Heart right ventricle (tissue), 16 donors: ENCODE measurements at places on chromosomes 13 and 19.

GRCh38 chr19:55471266-55471665, 5.2 kb upstream of the ZNF628 start:
- no peak for DNase-seq

- DNase-seq = no peak
Measured at GRCh38 chr13:44311011-44311780, 62.4 kb upstream of the SERP2 start.

GRCh38 chr19:45087531-45087930, 5.4 kb upstream of the PPP1R37 start:
- DNase-seq = no peak

GRCh38 chr13:53013113-53013512, 15.5 kb upstream of the OLFM4 start:
- DNase-seq = no peak

- no peak for DNase-seq
Measured at GRCh38 chr19:38475176-38475575, 41.7 kb downstream of the RYR1 start.

GRCh38 chr19:29476528-29476927, 49.3 kb upstream of the VSTM2B start:
- DNase-seq = no peak

DNA sequence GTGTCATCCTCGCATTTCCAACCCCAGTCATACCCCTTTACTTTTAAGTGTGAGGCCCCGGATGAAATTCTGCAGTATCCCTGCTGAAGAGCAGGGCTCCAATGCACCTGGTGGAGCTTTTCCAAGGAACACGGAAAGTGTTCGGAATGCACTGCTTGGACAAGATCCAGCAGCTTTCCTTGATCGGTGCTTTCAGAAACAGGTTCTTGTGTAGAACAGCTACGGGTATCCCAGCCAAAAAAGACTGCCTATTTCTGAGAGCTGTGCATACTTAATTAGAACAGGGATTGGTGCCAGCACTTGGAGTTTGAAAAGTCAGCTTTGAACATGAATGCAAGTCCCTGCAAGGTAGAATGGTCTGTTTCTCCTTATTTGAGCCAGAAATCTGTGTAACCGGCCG, 87.2 kb upstream of the C1QTNF9B start:
- DNase-seq = no peak

DNA sequence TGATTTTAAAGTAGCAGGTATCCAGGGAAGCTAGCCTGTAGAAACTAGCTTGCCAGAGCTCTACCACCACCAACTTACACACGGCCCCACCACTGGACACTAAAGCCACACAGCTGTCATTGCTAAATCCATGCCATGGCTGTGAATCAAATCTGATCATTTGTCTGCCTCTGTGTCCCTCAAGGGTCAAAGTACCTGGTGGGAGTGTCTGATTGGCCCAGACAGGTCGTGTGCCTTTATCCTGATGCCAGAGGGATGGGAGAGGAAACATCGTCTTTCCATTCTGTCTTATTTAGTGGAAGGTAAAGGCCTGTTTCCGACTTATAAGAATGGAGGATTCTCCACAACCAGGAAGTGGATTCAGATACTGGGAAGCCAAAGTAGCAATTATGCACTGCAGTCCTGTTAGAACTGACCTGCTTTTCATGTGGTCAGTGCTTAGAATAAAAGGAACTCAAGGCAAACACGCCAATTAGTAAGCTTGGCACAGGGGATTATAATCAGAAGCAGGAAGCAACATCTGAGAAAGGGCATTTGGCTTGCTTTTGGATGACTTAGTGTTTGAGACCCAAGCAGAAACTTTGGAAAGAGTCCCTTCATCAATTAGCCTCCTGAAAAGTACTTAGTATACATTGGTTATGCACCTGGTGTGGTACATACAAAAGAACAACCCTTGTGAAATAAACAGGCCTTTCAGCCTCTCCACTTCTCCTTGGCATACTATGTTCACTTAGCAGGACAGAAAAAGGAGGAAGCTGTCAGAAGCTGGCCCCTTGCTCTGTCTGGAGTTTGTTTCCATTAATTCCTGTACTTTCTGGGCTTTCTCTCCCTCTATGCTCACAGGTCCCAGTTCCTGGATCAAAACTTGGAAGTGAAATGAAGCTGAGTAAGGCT, 192.4 kb downstream of the NUFIP1 start:
- DNase-seq = no peak

GRCh38 chr13:58950911-58951310, 1212.8 kb downstream of the DIAPH3 start:
- no peak for DNase-seq

GRCh38 chr13:91291078-91291477, 56.4 kb upstream of the MIR17HG start:
- DNase-seq = no peak

DNA sequence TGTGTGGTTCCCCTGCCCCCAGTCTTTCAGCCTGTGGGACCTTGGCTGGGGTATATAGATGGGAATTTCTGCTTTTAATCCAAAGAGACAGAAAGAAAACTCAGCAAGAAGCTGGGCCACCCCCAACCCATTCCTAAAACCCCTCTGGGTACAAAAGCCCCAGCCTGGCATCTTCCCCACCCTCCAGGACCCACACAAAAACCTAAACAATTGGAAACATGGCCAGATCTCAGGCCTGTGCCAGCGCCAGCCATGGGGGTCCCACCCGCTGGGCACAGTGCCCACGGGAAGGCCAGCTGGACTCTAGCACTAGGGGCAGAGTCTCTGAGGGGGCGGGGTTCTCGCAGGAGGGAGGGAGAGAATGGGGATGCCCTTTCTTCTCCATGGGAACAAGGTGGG, 8.6 kb downstream of the LYL1 start:
- peak; percentile 46 for DNase-seq

DNA sequence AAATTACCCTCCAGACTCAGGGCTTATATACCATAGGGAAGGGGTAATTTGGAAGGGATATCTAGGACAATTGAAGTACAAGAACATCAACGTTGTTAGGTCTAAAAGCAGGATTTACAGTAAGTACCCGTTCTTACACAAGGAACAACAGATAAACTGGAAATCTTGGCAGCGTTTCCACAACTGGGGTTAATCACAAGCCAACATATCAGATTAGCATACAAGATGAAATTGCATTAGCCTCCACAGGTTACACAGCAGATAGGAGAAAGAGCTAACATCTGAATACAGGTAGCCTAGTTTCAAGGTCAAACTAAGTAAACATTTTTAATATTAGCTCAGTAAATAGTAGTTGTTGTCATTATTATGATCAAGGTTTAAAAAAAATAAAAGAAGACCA, 1214.0 kb upstream of the PCDH20 start:
- DNase-seq = no peak

DNA sequence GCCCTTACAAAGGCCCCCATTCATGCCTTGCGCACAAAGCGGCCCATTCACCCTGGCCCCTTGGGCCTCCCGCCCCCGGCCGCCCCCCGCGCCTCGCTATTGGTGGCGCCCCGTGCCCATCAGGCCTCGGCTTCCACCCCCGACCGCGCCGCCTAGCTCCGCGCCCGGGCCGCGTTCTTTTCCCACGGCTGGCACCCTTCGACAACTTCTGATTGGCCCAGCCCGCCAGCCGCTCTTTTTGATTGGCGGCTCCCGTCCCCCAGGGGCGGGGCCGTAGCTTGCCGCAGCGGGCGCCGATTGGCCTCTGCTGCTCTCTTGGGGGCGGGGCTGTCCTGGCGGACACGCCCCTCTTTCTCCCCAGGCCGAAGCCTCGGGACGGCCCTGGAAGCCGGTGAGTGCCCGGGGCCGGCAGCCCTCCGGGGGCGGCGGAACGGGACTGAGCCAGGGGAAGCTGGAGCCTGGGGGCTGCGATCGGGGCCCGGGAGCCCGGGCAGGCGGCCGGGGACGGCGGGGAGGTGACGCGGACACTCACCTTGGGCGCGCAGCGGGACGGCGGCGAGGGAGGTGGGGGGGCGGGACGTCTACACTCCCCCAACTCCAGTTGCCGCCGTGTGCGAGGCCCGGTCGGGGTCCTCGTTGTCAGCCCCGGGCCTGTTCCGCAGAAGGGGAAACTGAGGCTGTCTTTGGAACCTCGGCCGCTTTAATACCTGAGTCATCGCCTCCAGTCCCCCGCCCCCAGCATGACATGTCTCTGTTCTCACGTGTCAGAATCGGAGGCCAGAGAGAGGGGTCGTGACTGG, at the start of gene MYH14:
Gene MYH14, plus strand, starts transcription at position 342 of the 800 bp plus-strand sequence. CDS start 6,744 bp downstream, outside the sequence.
- peak; percentile 85 for DNase-seq

DNA sequence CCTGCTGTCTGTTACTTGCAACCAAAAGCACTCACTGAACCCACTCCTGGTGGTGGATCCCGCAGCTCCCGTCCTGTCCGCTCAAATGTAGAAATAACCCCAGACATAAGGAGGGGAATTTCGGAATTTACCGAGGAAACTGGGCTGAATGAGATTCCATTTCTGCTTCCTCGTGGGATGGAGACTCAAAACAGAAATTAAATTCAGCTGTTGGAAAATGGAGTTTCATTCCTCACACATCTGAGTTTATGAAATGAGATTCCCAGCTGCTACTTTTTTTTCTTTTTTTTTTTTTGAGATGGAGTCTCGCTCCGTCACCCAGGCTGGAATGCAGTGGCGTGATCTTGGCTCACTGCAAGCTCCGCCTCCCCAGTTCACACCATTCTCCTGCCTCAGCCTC, 44.3 kb downstream of the COLGALT1 start:
- DNase-seq = no peak

GRCh38 chr19:28881616-28882015, 331.3 kb downstream of the UQCRFS1 start:
- DNase-seq = no peak

- peak; percentile 56 for DNase-seq
Measured at GRCh38 chr13:45833663-45834375, 17.7 kb downstream of the SIAH3 start.

GRCh38 chr13:112835344-112835743, 133.7 kb upstream of the MCF2L start:
- DNase-seq = no peak

DNA sequence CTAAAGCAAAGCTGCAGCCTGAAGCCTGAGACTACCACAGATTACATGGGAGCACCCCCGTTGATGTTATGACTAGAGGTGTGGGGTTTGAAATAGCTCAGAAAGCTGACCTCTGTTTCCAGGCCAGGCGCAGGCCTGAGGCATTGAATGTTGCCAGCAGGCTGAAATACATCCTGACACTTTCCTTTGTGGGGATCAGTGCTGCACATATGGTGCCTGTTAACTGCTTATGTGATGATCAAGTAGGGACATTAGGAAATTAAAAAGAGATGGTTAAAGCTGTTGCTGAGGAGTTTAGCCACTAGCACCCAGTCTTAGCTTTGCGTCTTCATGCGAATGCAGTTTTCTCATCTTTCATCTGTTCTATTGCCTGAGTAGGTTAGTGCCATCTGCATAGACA, 83.2 kb downstream of the CCNA1 start:
- DNase-seq = no peak

DNA sequence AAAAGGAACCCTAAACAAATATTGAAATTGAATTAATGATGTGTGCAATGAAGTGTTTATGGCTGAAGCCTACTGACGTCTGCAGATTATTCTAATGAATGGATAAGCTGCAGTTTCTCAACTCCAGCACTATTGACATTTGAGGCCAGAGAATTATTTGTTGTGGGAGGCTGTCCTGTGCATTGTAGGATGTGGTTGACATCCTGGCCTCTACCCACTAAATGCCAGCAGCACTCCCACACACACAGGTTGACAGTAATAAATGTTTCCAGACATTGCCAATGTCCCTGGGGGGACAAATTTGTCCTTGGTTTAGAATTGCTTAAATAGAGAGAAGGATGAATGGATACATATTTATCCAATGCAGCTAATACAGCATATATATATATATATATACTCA, 19.2 kb upstream of the MYH14 start:
- no peak for DNase-seq

- no peak for DNase-seq
Measured at GRCh38 chr13:85241060-85241459, 558.2 kb downstream of the SLITRK6 start.

GRCh38 chr13:101262306-101262705, 154.0 kb downstream of the NALCN start:
- DNase-seq = no peak

DNA sequence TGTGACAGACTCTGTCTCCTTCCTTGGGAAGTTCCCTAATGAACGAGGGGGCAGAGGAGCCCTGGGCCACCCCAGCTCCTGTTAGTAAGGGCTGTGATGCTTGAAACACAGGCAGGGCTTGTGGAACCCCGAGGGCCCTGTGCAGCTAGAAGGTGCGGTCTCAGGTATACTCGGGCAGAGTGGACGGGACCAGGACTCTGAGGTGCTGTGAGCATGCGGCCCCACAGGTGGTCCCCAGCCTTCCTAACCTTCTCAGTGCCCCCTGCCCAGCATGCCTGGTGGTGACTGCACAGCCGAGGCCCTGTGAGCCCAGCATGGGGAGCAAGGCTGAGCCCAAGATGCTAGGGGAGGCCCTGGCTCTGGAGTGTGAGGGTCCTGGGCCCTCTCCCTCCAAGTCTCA, 4.0 kb upstream of the SIGLEC8 start:
- no peak for DNase-seq

DNA sequence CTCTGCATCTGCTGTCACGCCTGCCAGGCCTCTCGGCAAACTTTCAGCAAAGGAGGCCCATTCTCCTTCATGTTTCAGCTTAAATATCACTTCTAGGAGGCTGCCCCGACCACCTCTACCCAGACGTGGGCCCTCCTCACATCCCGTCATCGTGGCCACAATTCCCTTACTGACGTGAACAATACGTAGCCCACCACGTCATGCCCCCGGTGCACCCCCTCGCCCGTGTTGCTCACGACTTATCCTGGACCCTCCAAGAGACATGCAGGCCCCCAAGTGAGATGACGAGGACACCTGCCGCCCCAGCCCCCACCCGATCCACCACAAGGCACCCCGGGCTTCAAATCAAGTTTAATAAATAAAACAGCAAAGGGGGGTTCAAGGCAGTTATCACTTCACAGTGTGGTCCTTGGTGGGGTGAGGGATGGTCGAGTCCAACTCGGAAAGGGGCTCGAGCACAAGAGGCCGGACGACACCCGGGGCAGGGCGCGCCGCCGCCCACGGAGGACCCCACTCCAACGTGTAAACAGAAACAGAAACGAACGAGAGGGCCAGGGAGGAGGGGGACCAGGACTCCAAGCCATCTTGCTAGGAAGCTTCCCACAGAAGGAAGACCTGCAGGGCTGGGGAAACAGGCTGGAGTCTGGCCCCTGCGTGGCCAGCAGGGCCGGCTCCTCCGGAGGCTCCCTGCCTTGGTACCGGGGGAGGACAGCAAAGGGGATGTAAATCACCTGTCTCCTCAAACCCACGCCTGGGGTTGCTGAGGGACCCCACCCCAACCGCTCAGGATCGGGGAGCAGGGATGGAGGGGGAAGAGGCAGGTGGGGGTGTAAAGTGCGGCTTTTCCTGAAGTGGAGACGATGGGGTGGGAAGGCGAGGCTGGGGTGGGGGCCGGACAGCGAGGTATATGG, 14.3 kb upstream of the PLPP2 start:
- no peak for DNase-seq

- DNase-seq = no peak
Measured at GRCh38 chr19:29285878-29286277, 72.9 kb upstream of the UQCRFS1 start.
